ENCODE measurements at places on chromosomes 3 and 15.

DNA sequence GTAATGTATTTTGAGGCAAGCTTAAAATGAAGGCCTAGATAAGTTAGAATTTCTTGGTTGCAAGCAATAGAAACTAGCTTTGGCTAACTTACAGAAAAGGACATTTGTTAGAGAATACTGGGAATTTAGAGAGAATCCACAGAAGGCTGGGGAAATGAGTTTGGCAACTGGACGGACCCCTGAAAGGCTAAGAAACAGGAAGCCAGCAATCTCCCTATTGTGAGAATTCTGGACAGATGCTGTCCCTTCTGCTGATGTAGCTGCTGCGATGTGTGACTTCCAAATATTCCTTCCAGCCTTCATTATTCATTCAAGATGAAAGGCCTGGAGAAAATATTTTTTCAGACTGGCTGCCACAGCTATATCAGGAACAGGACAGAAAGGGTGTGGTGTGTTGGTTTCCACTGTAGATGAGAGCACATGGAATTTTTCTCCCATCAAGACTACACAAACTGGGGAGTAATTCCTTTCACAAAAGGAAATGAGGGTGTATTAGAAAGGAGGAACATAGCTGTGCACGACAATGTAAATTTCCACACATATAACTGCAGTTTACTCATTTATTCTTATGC lies 213.5 kb downstream of the CPNE4 start:
- no peak overlapping the region for H3K4me3 ChIP-seq
- H3K27me3 ChIP-seq = no peaks in the 10 kb centered on the region
- H3K27ac ChIP-seq = no peak overlapping the region
- H3K36me3 ChIP-seq = no peaks in the 10 kb centered on the region
- DNase-seq = no peak
- H3K4me1 ChIP-seq = no peaks in the 10 kb centered on the region

DNA sequence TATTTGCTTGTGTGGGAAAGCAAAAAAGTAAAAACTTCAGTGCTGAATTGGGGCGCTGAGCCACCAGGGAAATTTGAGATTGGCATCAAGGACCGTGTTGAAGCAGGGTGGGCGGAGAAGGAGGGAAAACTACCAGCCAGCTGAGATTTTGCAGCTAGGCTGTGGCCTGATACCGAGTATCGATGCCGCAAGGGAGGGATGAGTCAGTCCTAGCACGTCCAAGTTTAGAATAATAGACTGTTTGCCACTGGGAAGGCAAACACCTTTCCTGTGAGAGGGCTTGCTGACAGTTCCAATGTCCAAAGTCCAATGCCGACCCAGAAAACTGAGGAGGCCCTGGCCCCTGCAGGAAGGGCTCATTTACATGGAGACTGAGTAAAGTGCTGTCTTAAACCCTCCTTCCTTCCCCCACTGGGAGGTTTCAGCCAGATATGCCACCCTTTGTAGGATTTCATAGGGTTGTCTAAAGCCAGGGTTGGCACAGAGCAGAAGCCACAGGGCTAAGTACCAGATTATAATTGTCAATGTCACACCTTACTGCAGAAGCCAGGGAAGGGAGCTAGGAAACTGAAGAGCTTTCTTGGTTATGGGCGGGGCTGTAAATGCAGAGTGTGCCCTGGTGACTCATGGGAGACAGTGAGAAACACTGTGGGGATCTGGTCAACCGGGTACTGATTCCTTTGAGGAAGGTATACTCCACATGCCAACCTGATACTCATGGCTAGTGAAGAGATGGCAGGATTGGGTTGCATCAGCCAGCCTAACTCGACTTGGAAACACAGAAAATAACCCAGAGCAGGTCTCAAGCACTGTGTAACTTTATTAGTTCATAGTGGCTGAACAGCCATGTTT lies 28.4 kb upstream of the PIK3CB start:
- no peaks in the 10 kb centered on the region for H3K36me3 ChIP-seq
- no peak overlapping the region for H3K4me3 ChIP-seq
- no peaks in the 10 kb centered on the region for H3K27me3 ChIP-seq

GRCh38 chr3:50660386-50660785 lies 14.3 kb upstream of the DOCK3 start:
- no peak for DNase-seq
- H3K27me3 ChIP-seq = peaks cover 3% of the 10 kb centered on the region
- no peak overlapping the region for H3K4me3 ChIP-seq
- peaks cover 16% of the 10 kb centered on the region for H3K4me1 ChIP-seq
- H3K27ac ChIP-seq = no peak overlapping the region

- no peak for DNase-seq
- H3K27me3 ChIP-seq = peaks cover 9% of the 10 kb centered on the region
- no peak overlapping the region for H3K27ac ChIP-seq
- H3K36me3 ChIP-seq = no peaks in the 10 kb centered on the region
Observed at GRCh38 chr3:141191097-141191749, 40.4 kb upstream of the PXYLP1 start.

GRCh38 chr15:96142498-96142897 lies 188.0 kb upstream of the NR2F2 start:
- no peaks in the 10 kb centered on the region for H3K4me1 ChIP-seq
- H3K36me3 ChIP-seq = no peaks in the 10 kb centered on the region
- no peak overlapping the region for H3K27ac ChIP-seq
- DNase-seq = no peak
- no peak overlapping the region for H3K4me3 ChIP-seq
- H3K27me3 ChIP-seq = no peaks in the 10 kb centered on the region

GRCh38 chr3:112460519-112461195 lies 38.6 kb downstream of the BTLA start:
- no peak for DNase-seq
- H3K36me3 ChIP-seq = no peaks in the 10 kb centered on the region
- no peak overlapping the region for H3K4me3 ChIP-seq

DNA sequence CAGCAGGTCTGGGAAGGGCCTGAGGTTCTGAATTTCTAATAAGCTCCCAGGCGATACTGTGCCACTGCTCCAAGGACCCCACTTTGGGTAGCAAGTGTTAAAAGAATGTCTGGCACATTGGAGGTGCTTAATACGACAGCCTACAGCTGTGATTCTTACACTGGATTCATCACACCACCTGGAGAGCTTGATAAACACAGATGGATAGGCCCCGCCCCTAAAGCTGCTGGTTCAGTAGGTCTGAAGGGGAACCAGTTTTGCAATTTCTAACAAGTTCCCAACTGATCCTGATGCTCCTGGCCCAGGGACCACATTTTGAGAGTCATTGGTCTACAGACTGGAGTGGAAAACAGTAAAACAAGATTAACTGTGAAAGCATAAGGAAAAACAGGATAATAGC lies 124.8 kb upstream of the ST8SIA2 start:
- no peaks in the 10 kb centered on the region for H3K4me1 ChIP-seq
- no peaks in the 10 kb centered on the region for H3K27me3 ChIP-seq
- H3K4me3 ChIP-seq = no peak overlapping the region
- H3K36me3 ChIP-seq = no peaks in the 10 kb centered on the region
- no peak overlapping the region for H3K27ac ChIP-seq

Measured in keratinocyte (primary cell).